Kidney capillary endothelial cell (primary cell): ENCODE measurements at places on chromosomes 1 and 21.

DNA sequence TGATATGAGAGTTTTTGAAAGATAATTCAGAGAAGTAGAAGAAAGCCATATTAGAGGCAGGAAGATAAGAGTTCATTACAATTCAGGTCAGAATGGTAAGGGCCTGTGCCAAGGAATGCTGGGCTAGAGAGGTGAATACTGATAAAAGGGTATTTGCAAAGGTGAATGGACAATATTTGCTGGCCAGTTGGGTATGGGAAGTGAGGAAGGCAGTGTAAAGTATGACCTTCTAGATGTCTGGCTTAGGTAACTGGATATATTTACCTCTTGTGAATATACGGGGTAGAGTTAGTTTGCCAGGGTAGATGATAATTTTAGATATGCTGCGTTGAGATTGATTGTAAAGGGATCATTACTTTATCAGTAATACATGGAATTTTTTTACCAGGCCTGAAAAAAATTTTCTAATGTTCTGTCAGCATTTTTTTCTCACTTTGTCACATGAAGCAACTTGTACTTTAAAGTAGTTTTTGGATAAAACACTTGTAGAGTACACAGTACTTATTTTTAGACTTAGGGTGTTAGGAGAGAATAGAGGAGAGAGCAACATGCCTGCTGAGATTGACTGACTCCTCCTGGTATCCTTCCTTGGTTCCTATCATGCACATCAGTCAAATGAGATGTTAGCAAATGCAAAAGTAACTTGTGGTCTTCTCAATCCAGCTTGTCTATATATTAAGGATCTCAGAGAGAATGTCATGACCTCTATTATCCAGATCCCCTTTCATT is 14.1 kb downstream of the RTCA start:
- DNase-seq: no peak

DNA sequence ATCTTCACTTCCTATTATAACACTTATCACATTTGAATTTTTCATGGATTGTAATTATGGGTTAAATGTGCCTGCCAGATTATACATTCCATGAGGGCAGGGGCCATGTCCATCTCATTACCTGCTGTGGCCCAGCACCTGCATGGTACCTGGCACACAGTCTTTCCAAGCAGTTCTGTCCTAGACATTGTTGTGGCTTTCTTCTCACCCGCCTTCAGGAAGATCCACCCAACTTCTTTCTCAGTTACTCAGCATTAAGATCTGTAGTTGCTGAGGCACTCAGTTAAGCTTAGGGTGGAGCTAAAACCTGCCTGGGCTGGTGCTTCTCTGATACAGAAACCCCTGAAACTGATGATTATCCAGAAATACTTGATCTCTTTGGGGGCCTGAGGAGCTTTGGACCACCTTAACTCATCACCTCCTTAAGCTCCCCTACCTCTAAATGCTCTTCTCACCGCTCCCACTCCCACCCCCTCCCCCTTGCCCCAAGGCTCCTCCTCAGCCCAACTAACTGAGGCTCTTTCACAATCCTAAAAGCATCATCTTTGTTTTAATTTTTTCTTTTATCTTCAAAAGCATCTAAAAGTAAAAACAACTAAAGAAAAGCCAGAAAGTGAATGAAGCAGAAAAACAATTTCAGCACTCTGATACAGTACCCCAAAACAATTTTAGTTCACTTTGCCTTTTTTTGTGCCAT is 190.6 kb downstream of the FGGY start:
- no peak for DNase-seq

DNA sequence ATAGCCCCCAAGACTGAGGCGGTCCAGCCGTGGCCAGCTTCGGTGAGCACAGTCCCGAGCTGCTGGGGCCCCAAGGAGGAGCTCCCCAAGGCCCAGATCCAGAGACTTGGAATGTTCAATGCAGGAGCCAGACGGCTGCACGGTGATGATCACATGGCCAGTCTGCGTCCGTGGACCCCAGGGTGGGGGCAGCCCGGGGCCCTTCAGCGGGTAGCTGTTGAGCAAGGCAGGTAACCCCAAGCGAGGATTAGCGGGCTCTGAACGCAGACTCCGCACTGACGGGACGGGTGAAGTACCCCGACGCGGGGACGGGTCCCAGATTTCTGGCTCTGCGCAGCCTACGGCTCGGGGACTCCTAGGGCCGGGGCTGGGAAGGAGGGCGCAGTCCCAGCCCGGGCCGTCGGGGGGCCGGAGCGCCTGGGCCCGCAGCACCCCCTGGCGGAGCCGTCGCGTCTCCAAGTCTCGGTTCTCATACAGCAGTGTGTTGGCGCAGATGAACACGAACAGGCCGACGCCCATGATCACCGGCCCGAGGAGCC is 2.7 kb downstream of the TMEM200B start:
- DNase-seq: peak; percentile 25

DNA sequence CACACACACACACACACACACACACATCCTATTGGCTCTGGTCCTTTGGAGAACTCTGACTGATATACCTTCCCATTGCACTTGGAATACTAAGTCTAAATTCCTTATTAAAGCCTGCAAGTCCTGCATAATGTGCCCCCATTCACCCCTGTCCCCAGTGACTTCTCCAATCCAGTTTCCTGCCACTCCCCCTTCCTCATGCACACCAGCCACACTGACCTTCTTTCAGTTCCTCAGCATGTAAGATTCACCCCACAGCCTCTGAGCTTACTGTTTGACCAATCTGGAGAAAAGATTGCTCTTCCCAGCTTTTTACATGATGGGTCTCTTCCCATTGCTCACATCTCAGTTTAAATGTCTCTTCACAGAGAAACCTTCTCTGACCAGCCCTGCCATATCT is 146.6 kb downstream of the TBX15 start:
- no peak for DNase-seq

DNA sequence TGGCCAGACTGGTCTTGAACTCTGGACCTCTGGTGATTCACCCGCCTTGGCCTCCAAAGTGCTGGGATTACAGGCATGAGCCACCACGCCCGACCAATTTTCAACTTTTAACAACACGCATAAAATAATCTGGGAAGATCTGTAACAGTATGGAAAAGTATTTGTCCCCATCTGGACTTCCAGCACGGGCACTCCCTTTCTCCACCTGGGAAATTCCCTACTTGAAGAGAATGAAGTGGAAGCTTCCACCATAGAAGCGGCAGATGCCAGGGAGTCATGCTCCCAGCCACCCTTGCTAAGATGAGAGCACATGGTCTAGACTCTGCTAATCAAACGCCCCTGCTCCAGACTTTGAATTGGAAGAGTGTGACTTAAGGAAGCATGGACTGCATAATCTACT is 9.0 kb upstream of the GPR137B start:
- no peak for DNase-seq

GRCh38 chr1:214550013-214550856 is 1.2 kb downstream of the PTPN14 start:
- DNase-seq: peak; percentile 18

DNA sequence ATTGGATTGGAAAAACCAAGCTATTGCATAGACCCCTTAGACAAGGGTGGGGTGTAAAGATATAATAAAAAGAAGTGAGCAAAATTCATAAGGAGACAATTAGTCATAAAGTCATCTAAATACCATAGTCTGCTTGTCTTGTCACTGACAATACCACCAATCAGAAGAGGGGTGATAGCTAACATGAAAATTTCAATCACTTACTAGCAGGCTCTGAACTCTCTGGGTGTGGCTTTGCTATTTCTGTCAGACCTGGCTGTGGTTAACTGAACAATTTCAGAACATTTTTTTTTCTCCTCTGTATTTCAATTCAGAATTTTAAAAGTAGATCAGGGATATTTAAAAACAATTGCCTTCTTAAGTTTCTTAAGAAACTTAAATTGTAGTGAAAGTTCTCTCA is 158.5 kb upstream of the PRMT6 start:
- DNase-seq: no peak

DNA sequence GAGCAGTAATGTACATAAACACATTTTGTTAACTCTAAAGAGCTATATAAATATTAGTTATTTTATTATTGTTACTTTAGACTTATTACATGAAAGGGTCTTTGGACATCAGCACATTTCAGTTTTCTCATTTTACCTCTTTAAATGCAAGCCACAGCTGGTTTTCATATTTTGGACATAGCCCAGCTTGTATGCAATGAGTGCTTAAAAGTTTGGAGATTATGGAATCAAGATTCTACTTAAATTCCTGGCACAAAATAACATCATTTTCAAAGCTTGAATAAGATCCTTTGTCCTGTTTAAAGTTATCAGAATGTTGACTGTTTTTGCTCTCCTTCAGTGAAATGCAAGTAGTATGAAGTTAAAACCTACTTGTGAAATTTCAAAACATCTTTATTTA is 15.5 kb upstream of the LEPR start:
- DNase-seq: no peak

DNA sequence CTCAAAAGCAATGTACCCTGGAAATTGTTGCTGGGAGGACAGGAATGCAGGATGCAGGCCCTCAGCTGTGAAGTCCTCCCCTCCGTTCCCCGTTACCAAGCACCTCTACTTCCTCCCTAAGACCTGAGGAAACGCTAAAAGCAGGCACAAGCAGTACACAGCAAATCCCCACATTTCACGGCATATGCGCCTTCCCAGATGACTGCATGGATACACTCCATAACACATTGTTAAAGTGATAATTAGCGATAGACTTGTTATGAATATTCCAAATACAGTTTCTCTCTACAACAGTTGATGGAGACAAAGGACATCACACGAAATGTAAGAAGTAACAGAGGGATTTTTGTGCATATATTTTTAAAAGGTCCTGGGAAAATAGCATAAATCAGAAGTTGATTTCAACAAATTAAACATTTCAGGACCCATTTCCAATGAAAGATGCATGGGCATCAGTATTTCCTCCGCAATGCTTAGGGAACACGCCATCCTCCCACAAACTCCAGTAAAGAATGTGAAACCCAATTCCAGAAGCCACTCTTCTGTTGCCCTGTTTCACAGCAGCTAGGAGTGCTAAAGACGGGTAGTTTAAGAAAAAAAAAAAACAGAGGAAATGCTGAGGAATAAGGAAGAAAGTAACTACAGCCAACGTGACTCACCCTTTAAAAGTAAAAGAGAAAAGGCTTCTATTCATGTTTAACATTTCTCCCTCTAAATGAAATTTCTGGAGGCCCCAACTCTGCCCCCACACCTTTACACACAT is 75.5 kb downstream of the HIVEP3 start:
- no peak for DNase-seq

GRCh38 chr1:34777519-34778321 is 3.3 kb upstream of the GJB3 start:
- DNase-seq: no peak

DNA sequence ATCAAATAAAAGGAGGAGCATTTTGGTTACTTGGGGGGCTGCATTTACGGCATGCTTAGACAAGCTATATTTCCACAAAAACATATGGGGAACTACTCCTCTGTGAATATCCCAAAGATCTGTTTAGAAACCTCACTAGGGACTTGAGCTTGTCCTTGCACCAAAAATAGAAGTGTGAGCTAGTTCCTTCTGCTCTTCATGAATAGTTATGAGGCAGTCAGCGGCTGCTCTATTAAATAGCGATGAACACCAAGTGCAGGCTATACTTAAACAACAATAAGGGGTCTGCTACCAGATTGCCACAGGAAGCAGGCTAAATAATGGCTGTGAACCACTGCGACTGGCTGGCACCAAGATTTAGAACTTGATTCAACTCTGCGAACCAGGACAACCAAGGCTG is 190.1 kb downstream of the PCP4 start:
- DNase-seq: no peak

DNA sequence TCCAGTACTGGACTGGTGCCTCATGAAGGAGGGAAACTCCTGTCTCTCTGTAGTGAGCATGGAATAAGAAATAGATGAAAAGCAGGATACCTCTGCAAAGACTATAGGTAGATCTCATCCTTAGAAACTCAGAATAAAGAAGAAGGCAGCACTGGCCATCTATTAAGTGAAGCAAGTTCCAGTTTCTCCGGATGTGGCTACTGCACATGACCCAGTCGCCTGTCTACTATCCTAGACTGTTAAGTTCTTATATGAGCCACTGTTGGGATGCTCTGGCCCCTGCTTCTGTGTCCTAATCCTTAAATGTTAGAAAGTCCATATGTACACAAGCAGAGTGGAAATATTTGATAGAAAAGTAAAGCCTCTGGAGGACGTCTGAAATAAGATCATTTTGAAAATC is 2.2 kb downstream of the FASLG start:
- no peak for DNase-seq

GRCh38 chr1:50970509-50970887 is 453 bp downstream of the CDKN2C start:
- no peak for DNase-seq

- DNase-seq: no peak
Observed at GRCh38 chr1:118437664-118438063, 252.6 kb upstream of the SPAG17 start.
